ENCODE measurements at places on chromosomes 5 and 9.

GRCh38 chr5:10642367-10642766 lies 78.5 kb downstream of the ANKRD33B start:
- DNase-seq: no peak

DNA sequence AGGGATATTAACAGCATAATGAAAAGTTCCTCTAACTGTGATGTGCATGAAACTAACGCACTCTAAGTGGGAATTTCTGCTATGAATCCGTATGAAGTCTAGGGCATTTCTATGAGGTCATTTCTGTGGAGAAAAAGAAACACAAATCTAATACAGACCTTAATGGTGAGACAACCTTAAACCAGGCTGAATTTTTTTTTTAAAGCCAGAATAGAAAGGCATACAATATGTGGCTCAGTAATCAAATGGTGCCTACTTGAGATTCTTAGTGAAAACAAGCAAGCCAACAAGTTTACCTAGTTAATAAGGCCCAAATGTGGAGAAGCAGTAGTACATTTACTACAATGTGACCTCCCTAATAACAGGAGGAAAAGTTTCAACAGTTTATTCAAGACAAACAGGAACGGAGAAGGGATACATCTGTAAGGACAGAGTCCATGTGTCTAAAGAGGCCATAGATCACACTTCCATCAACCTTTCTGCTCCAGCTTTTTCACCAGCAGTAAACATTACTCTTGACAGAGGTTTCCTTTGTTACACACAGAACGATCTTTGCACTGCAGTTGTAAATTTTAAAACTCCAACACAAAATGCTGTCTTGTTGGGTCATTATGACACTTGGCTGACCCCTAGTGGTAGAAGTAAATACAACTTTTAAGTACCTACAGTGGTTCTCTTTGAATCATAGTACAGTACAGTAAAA lies 26.2 kb downstream of the CARNMT1 start:
- DNase-seq: peak; percentile 75

DNA sequence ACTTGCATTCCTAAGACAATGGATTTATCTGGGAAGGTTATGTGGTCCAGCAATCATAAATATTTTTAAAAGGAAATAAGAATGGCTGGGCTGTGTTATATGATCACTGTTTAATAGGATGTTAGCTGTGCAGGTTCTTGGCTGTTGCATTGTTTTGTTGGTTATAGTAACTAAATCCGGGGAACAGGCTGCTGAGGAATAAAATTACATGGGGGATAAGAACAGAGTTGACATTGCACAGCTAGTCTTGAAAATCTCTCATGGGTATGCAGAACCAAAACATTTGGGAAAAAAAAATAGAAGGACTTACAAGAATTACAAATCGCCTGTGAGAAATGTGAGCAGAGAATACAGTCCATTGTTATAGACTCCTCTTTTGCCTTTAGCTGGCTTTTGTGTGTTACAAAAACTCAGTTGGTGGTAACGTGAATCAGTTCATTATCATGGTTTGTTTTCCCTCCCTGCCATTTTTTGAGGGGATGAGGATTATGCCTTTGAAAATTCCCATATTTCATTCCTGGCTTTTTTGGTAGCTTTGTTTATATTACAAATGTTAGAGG lies 375.3 kb upstream of the DAB2 start:
- no peak for DNase-seq

DNA sequence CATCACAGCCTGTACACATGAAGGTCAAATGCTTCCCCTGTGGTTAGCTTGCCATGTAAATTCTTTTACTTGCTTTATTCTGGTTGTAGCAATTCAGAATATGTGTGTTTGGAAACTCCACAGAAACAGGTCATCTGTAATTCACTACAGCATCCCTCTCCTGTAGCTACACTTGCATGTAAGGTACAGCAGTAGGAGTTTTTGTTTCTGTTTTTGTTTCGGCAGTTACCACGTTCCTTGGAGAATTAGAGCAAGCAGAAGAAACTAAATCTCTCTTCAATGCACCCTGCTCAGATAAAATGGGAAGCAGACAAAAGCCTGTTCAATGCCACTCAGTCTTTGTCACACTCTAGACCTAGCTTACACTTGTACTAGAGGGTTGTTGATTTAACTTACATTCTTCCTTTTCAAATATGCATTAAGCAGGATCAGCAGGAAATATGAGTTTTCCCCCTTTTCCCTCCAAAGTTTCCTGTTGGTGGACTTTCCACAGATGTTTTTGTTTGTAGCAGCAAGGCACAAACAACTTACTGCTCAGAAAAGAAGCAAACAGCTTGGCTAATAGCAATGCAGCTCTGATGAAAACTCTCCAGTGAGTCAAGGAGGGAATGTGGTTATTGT lies 80.9 kb downstream of the YIPF5 start:
- no peak for DNase-seq

- peak; percentile 34 for DNase-seq
These were observed 16.1 kb downstream of the AP3S1 start for GRCh38 chr5:115857626-115858349.

DNA sequence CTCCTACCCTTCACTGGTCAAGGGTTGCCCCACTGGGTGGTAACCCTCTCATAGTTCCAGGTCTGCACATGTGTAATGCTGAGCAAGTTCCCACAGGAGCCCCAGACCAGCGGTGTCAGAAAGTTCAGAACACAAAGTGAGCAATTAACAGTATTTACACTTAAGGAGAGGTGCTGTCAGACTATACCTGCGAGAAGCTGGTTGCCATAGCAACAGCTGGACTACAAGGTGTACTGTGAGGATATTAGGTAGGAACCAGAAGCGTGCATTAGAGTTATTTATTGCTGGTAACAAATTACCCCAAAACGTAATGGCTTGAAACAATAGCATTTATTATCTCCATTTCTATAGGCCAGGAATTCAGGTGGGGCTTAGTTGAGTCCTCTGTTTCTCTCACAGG lies 317.0 kb upstream of the RPS23 start:
- DNase-seq: no peak

- no peak for DNase-seq
These were observed 712.0 kb downstream of the MAT2B start for GRCh38 chr5:164217464-164217863.

DNA sequence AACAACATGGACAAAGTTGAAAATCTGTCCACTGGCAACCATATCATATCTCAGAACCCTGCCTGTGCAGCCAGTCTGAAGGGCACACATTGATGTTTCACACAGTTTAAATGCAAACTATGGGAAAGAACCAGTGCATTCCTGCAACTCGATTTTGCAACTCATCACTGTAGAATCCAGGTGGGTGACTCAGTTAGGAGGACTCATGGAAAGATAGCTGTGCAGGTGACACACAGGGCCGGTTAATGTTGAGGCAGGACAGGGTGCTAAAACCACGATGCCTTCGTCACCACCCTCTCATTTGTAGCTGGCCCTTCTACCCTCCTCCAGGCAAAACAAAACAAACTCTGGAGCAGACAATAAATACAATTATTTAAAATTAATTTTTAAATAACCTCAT lies 62.8 kb downstream of the TLE1 start:
- peak; percentile 13 for DNase-seq

- no peak for DNase-seq
These were observed 155.8 kb downstream of the MYO10 start for GRCh38 chr5:16780325-16780724.

DNA sequence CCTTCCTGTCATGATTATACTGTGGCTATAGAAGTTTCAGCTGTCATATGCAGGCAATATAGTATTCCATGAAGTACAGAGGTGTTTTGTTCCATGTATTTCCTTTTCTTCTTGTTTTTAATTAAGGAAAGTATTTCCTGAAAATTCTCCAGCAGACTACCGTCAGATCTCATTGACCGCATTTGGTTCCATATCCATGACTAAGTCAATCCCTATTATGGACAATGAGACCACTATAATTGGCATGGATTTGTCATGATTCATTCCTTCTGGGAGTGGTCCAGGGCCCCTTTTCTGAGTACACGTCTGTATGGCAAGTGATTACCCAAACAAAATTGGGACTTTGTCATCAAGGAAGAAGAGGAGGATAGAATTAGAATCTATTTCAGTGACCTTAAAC lies 283.2 kb upstream of the CLINT1 start:
- DNase-seq: no peak

- DNase-seq: no peak
These were observed 336.1 kb upstream of the SLC30A5 start for GRCh38 chr5:68757626-68758212.

DNA sequence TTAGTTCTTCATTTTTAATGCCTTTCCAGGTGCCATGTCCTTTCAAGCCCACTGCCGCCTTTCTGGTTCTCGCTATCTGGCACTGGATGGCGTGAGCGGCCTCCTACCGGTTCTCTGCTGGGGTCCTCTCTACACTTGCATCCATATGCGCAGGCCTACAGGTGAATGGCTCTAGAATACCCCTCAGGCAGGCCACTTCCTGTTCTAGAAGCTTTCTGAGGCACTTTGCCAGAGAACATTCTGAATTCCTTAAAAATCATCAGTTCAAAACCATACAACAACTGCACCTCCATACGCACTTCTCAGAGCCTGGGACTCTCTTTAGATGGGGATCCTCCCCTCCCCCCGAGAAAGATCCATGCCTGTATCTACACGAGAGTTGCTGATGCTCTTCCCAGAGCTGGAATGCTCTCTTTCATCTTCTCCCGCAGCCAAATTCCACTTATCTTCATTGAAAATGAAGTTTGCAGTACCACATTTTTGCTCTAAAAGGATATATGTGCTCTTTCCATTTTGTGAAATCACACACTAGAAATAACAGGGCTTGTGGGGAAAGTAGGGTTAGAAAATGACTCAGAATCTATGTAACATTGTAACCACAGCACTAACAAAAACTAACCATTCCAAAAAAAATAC lies 1.4 kb upstream of the LHFPL2 start:
- peak; percentile 52 for DNase-seq

DNA sequence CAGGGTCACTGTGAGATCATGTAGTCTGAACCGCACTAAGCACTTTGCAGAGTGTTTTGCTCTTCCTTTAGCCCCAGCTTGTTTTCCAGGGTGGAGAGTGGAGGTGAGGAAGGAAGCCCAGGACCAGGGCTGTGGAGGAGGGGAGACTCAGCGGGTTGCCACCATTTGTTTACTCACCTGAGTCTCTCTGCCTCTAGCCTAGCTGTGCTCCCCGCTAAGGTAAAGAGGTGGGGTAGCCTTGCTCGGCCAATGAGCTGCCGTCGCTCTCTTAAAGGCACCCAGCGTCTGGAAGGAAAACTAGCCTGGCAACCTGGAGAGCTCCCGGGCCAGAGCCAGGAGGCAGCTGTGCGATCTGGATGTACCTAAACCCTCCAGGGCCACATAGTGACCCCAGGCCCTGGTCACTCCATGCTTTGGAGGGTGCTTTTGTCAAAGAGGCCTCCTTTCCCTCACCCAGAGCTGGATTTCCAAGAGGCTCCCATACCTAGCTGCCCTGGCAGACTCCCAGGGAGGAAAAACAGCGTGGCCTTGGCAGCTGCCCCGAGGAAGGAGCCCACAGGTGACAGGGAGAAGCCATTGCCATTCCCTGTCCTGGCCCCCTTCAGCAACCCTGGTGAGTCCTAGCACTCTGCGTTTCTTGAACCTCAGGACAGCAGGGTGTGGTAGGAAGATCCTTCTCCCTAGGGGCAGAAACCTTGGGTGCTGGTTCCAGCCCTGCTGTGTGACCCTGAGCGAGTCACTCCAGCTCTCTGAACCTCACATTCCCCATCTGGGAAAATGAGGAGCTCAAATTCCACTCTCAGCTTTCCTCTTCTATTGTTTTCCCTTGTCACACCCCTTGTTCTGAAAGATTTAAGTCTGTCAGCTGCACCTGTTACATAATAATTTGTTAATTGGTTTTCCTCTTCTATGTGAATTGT lies 42.4 kb upstream of the LARP1 start:
- DNase-seq: peak; percentile 26

- no peak for DNase-seq
These were observed 5.8 kb upstream of the ENTPD8 start for GRCh38 chr9:137446851-137447471.

DNA sequence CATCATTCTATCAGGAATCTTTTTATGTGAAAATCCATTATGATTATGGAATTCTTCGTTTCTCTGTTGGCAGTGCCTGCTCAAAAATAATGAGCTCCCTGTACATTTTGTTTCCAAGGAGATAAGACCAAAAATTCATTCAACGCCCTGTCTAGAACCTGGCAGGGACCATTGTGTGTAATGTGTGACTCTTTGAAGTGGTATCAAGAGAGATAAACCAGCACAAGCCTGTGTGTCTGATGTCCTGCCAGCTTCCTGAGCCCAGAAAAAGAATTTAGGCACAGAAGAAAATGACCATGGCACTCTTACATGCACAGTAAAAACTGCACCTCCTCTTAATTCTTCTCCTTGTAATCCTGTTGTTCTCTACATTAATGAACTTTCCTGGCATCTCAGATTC lies 177.4 kb downstream of the SAXO1 start:
- DNase-seq: no peak

- DNase-seq: no peak
These were observed 24.6 kb upstream of the CER1 start for GRCh38 chr9:14747111-14747510.

DNA sequence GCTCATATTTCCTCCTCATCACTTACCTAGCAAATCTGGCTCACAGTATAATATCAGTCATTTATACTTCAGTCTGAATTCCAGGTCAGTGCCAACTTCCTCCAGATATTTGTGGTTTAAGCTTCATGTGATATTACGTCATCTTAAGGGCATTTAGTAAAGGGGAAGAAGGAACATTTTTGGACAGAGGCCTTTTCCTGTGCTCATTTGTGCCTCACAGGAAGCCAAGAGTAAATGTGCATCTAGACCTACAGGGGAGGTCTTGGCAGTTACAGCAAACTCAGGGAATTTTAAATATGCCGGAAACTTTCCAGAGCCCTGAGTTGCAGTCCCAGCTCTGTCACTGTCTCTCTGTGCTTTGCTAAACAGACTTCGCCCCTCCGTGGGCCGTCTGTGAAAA lies 12.3 kb upstream of the KCNIP1 start:
- DNase-seq: peak; percentile 78
